ENCODE measurements at places on chromosomes 16 and 17.

GRCh38 chr16:89210165-89210903, 7.2 kb upstream of the ZNF778 start:
- DNase-seq: no peak

GRCh38 chr16:52074133-52074532, 472.8 kb downstream of the TOX3 start:
- DNase-seq: no peak

DNA sequence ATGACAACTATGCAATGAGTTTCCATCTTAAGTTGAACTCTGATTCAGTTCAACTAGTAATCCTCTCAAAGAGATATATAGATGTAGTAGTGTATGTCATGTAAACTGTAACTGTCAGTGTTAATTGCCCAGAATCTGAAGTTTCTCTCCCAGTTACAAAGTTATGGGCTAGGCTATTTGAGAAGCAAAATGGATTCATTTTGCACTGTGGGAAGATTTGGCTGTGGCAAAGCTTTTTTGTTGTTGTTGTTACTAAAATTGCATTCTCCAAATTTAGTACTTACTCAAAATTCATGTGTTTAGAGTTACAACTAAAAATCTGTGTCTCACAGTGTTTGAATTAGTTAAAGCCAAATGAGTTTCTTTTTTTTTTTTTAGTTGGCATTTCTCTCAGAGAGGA, 219.0 kb downstream of the KCNJ2 start:
- no peak for DNase-seq

GRCh38 chr17:17363638-17364337, 60.6 kb downstream of the NT5M start:
- no peak for DNase-seq

DNA sequence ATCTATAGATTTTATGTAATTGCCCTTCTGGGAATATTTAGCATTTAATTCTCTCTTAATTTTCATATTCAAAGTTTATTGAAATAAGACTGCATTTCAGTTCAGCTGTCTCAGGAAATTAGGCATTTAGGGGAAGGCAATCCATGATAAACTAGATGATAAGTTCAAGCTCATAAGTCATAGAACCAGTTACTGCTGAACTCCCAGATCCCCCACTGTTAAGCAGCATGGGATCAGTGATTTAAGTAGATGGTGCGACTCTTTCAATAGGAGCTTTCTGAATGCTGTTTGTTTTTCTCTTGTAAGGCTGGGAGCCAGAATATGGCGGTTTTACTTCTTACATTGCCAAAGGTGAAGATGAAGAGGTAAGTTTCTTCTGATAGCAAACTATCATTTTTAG, 23.8 kb downstream of the OGFOD1 start:
- DNase-seq: no peak

DNA sequence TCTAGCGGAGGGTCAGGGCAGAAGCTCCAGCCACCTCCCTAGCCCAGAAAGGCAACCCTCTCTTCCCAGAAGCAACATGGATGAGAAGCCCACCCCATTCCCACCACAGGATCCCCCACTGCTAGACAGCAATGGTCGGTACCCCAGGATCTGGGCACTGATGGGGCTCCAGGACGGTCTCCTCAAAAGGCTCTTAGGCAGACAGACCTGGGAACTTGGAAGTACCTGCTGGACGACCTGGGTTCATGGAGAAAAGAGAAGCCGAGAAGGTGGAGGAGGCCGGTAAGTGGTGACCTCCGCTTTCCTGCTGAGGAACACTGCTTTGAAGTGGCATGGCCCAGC, 96.6 kb downstream of the TBC1D16 start:
- no peak for DNase-seq

GRCh38 chr16:27790546-27791403, 240.8 kb downstream of the KATNIP start:
- DNase-seq: no peak

- DNase-seq: no peak
These were observed 19.1 kb upstream of the TEX2 start for GRCh38 chr17:64281962-64282752.

GRCh38 chr16:945271-946047, 25.3 kb downstream of the LMF1 start:
- DNase-seq: no peak

GRCh38 chr17:44304651-44305050, 3.8 kb upstream of the RUNDC3A start:
- DNase-seq: no peak

DNA sequence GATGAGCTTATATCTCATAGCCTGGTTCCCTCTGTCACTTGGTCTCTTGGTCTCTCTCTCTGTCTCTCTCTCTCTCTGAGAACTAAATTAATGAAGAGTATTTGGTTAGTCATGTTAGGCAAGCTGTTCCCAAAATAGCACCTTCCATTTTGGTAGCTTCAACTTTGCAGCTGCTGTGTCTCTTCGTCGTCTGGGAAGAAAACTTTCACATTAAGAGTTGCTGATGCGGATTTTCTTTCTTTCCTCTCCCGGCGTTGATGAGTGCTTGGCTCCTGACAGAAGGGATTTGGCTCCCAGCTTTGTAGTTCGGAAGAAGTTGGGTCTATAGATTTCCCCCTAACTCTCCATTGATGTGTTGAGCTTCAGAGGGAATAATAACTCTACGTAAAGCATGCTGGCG, at the start of gene RBFOX1:
Gene RBFOX1, plus strand, starts transcription at position 235 of the 400 bp plus-strand sequence.
- DNase-seq: no peak

DNA sequence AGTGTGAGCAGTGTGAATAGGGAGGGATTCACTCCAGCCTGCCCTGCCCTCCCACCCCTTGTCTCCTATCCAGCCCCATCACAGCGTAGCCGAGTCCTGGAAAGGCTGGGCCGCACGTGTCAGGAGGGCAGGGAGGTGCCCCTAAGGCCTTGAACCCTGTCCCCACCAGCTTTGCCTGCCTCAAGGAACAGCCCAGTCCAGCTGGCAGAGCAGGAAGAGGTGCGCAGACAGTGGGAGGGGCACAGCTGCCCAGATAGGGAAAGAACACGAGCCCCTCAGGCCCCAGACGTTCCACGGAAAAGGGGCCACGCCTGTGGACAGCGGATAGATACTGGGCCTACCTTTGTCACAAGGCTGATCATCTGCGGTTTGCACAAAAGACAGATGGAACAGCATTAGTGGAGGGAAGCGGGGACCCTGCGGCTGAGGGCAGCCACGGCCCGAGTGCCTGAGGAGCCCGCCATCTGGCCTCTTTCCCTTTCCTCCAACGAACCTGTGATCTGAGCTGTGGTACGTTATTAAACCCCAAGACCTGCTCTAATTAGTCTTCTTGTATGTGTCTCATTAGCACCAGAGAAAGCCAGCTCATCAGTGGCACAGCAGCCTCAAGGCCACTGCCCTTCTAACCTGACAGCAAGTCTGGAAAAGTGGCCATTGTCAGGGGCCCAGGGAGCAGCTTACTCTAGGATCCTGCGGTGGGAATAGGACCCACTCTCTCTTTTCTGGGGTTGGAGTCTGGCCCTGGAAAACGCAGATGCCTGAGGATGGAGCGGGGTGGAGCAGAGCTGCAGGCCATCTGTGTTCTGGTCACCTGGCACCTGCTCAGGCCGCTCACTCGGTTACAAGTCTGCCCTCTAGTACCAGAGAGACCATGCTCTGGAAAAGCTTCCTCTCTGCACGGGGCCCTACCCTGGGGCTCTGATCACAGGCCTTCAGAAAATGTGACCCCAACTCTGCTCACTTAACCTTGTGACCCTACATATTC, 16.3 kb downstream of the MPP3 start:
- DNase-seq: no peak

DNA sequence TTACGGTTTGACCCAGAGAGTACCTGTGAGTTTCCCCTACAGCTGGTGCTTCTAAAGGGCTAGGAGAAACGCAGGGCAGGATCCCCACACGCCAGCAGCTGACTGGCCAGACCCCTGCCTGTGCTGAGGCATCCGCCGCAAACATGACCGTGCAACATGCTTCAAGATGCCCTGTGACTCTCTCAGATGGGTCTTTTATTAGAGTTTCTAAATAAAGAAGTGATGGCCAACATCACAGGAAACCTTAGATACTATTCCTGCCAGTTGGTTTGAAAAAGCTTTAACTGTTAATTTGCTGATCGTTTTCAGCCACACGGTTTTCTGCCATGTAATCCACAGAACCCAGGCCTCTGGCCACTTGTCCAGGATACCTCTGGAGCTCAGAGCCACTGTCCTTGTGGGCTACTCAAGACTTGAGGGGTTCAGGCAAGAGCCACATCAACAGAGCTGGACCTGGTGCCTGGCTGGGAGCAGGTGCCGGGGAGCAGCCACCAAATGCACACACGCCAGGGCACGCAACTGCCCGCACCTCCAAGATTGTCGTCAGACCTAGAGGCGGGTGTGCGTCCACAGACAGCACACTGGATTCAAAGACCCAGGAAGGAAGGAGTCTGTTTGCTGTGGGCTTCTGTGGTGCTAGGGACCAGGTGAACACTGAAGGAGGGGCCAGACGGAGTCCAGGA, 118.4 kb downstream of the ZNF778 start:
- no peak for DNase-seq

DNA sequence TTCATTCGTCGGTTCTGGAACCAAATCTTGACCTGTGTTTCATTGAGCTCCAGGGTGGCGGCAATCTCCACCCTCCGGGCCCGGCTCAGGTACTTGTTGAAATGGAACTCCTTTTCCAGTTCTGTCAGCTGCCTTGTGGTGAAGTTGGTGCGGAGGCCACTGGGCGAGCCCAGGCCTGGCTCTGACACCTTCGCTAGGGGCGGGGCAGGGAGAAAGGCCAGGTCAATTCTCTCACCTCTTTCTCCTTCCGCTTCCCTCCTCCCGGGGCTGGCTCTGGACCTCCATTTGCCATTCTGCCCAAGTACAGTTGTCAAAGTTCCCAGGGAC, 1.2 kb downstream of the HOXB1 start:
- no peak for DNase-seq

DNA sequence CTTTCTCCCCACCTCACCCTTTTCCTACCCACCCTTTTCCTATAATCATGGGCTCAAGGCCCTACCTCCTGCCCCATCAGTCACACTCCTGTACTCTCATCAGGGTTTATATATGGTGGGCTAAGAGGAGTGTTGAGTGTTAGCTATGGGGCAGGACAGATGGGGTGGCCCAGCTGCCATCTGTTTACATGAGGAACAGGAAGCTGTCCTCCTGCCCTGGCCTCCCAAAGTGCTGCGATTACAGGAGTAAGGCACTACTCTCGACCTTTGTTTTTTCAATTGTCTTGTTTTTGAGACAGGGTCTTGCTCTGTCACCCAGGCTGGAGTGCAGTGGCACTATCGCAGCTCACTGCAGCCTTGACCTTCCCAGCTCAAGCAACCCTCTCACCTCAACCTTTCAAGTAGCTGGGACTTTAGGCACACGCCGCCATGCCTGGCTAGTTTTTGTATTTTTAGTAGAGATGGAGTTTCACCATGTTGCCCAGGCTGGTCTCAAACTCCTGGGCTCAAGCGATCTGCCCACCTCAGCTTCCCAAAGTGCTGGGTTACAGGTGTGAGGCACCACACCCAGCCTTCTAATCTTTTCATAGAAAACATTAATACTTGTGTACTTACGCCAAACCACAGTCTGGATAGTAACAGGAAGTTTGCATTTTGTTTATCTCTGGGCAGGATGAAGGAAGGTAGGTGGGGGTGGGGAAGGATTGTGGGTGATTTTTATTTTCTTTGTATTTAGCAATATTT, 1.6 kb downstream of the TRADD start:
- no peak for DNase-seq

GRCh38 chr17:18156171-18156975, 27.3 kb upstream of the ALKBH5 start:
- no peak for DNase-seq

DNA sequence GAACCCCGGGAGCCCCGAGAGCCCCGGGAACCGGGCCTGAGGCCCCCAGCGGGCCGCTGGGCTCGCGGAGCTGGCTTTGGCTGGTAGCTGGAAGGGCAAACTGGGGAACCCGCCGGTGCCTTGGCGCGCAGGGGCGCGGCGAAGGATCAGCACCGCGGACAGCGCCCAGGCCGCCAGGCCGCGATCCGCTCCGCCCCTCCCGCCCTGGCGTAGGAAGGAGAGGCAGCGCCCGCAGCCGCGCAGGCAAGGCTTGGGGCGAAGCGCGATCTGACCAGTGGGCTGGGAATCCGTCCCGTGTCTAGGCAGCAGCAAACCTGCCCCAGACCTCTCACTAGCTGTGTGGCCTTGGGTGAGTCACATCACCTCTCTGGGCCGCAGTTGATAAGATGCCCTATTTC, 331 bp upstream of the CCDC92B start:
- DNase-seq: no peak

GRCh38 chr17:3667366-3668278, 756 bp downstream of the TAX1BP3 start:
- DNase-seq: peak; percentile 60

- peak; percentile 35 for DNase-seq
These were observed 7.5 kb downstream of the EPOP start for GRCh38 chr17:38667099-38667786.

- no peak for DNase-seq
These were observed 8.6 kb downstream of the MAP2K3 start for GRCh38 chr17:21292867-21293830.

GRCh38 chr16:66116163-66117002, 250.1 kb upstream of the CDH5 start:
- no peak for DNase-seq

- DNase-seq: no peak
These were observed 19.8 kb downstream of the JPH3 start for GRCh38 chr16:87621976-87622713.

DNA sequence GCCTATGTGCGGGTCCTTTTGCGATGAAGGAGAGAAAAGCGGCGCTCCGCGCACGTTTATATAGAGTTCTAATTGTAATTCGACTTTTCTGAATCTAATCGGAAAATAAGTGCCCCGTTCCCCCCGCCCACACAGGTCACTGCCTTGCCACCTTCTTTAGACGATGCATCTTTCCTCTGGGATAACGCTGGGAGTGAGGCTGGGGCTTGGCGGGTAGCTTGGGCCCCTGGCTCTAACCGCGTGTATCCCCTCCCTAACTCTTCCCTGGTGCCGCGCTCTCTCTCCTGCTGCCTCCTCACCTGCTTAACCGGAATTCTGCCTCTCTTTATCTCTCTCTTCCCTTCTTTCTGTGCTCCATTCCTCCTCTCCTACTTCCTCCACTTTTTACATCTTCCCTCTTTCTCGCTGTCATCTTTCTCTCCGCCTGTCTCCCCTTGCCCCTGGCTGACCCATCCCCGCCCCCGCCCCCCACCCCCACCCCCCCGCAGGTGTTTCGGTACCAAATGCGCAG, 2.6 kb downstream of the LHX1 start:
- no peak for DNase-seq

DNA sequence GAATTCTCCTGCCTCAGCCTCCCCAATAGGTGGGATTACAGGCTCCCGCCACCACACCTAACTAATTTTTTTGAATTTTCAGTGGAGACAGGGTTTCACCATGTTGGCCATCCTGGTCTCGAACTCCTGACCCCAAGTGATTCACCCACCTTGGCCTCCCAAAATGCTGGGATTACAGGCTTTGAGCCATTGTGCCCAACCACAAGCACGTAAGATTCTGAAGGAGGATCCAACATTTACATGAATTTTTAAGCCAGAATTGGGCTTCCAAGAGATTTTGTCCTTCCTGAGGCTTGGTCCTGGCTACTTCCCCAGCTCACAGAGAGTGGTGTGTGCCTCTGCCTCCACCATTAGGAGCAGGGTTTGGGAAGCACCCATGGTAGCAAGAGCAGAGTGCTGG, 11.1 kb downstream of the G6PC3 start:
- DNase-seq: no peak

- no peak for DNase-seq
These were observed 100.0 kb downstream of the WWOX start for GRCh38 chr16:78199325-78200022.

- DNase-seq: no peak
These were observed 2.1 kb downstream of the IGFALS start for GRCh38 chr16:1791256-1791942.

GRCh38 chr16:86534779-86535615, 20.0 kb downstream of the MTHFSD start:
- no peak for DNase-seq

GRCh38 chr17:60724647-60725046, 47.0 kb downstream of the BCAS3 start:
- no peak for DNase-seq

All from HS-5 (cell line).